ENCODE measurements at places on chromosomes 3 and 15.

- peak; percentile 33 for DNase-seq
Observed at GRCh38 chr15:75738014-75738646, 25.5 kb upstream of the CSPG4 start.

DNA sequence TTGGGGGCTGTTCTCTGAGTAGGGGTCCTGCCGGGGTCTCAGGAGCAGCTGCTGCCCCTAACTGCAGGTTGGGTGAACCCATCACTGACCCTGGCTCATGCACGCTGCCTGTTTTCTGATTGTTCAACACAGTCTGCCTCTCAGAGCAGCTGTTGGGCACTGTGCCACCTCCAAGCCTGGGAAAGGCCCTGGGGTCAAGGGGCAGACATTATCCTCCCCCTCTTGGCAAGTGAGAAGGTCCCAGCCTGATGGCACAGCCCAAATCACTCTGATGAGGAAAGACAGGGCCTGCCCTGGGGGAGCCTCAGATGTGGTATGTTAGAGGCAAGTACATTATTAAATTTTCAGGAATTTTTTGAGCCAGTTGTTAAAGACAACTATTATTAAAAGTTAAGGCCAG lies 14.1 kb upstream of the GNAT1 start:
- DNase-seq, result no peak

- no peak for DNase-seq
Observed at GRCh38 chr15:29138260-29138659, 131.4 kb downstream of the NSMCE3 start.

DNA sequence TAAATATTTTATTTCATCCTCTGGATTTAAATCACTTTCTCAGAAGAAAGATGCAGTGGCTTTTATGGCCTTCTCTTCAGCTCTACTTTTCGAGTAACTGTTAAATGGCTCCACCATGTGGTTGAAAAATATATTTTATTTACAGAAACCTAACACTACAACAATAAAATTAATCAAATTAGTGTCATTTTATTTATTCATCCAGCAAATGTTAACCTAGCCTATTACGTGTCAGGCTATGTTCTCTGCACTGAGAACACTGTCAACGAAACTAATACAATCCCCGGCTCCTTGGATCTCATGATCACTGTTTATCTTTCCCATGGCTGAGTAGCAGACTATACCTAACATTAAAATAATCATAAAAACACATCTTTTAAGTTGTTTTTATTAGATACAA lies 148.0 kb upstream of the OSTN start:
- peak; percentile 20 for DNase-seq

- no peak for DNase-seq
Observed at GRCh38 chr3:177470197-177470941, 273.1 kb upstream of the TBL1XR1 start.

DNA sequence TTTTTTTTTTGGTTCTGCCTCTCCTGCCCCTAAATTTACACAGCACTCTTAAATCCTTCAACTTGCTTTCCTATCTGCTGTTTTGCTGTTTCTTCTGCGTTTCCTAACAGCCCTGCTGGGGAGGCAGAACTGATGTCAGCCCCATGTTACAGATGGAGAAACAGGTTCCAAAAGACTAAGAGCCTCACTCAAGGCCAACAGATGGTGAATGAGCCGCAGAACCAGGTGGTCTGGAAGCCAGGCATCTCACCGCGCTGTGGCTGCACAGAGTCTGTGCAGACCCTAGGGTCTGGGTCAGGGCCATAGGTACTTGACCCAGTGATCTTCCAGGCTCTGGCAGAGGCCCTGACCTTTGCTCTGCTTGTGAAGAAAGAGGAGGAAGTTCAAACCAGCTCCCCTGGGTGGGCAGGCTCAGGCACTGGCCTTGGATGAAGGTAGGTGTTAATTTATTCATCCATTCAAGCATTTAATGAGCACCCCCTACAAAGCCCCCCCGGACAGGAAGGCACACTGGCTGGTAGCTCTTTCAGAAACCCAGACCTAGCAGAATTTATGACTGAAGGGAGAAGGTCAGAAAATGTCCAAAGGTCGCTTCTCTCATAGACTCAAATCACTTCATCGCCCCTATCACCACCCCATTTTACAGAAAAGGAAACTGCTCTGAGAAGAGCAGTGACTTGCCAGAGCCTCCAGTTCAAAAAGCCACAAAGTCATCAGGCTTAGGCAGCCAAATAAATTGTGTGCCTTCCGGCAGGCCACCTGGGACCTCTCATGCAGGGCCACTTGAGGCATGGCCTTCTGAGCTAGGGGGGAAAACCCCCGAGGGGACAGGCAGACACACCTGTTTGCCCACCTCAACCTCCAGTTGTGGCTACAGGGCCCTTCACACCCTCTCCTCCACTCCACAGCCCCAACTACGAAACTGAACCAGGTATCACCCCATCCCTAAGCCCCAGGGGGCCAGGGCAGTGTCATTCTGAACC lies 2.7 kb downstream of the CHDH start:
- DNase-seq, result no peak

GRCh38 chr3:40071683-40072238 lies 237.7 kb upstream of the EIF1B start:
- no peak for DNase-seq

GRCh38 chr15:91908391-91908790 lies 54.9 kb downstream of the SLCO3A1 start:
- DNase-seq, result peak; percentile 49

DNA sequence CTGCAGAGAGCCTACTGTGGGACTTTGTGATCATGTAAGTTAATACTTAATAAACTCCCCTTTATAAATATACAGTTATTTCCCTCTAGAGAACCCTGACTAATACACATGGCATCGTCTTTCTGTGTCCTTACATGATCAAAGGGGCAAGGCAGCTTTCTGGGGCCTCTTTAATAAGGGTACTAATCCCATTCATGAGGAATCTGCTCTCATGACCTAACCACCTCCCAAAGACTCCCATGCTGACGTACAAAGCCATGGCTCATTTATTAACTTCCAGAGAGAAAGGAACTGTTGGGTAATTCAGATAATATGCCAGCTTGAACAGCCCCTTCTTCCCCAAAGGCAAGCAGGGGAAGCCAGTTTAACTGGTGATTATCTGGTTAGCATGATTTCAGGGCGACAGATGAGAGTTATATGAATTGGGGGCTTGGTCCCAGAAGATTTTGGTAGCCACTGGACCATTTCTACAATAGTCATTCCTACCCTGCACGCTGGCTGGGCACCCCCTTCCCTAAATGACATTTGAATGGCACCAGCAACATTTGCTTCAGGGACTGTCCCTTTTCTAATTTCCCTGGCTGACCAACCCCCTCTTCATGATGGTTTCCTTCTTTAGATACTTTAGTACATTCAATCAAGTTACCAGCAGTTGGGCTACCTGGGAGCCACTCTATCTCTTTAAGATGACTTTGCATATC lies 83.6 kb upstream of the C3orf80 start:
- DNase-seq, result no peak

DNA sequence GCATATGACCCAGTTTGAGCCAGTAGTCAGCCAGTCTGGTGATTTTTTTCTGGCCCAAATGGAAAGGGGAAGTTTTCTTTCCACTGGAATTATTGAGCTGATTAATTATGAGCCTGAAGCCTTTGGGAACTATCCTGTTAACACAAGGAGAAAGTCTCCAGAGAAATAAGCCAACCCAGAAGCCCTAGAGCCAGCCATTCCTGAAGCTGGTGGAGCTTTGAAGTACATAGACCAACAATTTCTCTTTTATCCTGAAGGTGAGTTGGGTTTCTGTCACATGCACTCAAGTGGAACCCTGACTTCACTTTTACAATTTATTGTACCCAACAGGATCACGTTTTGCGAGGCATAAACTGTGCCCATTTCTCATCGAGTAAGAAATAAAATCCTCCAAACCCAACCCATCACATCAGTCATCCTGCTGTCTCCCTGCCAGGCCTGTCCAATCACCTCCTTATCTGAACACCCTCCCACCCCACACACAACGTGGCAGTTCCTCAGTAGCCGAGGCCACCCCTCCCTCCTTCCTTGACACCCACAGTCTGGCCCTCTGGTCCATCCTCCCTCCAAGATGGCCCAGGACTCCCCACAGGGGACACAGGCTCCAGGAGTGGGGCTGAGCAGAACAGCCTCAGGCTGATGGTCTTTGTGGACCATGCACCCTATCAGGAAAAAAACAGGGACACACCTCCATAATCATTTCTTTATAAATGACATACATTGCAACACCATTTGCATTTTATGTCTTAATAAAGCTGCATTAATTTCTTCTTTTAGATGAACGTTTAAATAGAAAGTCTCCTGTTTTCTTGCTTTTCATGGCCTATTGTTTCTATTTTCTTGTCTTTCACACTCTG lies 55.7 kb upstream of the GATA2 start:
- peak; percentile 5 for DNase-seq

- no peak for DNase-seq
Observed at GRCh38 chr3:11618904-11619303, 24.8 kb downstream of the VGLL4 start.

DNA sequence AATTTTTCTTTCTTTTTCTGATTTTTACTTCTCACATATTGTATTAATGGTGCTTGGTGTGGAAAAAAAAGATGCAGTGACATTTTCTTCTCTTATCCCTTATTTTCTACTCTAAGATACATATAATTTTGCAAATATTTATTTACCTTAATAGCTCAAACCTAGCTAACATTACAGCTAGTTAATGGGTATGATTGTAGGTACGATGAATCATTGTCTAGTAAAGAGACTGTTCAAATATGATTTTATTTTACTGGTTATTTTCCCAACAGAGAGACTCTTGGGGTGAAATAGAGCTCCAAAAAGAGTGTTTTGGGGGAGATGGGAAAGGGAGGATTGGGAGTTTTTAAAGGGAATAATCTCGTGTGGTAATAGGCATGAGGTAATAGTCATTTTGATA lies 206.0 kb downstream of the RBMS3 start:
- no peak for DNase-seq

Measured in AG08396 (cell line).